Liver (tissue), 10 donors: ENCODE measurements at places on chromosomes 5 and 9. TPM values are rescaled to one million over a fixed set of nuclear protein-coding genes. Genes with fewer than 3 reads are reported as not detected.

PCDHB6 gene
- polyA plus RNA-seq, result 0.06 TPM

PRSS3 gene
- polyA plus RNA-seq, result 4.1 TPM

WDR31 gene
- 1.3 TPM for polyA plus RNA-seq

LCN1 gene
- not detected for polyA plus RNA-seq

TRAF1 gene
- 0.38 TPM for polyA plus RNA-seq

IRX2 gene
- not detected for polyA plus RNA-seq

HAVCR1 gene
- polyA plus RNA-seq, result not detected

ORM2 gene
- polyA plus RNA-seq, result 7,373 TPM

PCDHGB3 gene
- 0.07 TPM for polyA plus RNA-seq

PHPT1 gene
- polyA plus RNA-seq, result 44.2 TPM

C5orf58 gene
- polyA plus RNA-seq, result 0.64 TPM

COL27A1 gene
- polyA plus RNA-seq, result 10.7 TPM

INSL6 gene
- polyA plus RNA-seq, result 0.33 TPM

INSL4 gene
- polyA plus RNA-seq, result not detected

MELK gene
- polyA plus RNA-seq, result 0.25 TPM

BTNL8 gene
- polyA plus RNA-seq, result 0.63 TPM

UBAP1 gene
- 24.0 TPM for polyA plus RNA-seq

IFNA13 gene
- polyA plus RNA-seq, result not detected

TAF11L5 gene
- not detected for polyA plus RNA-seq

CCNI2 gene
- polyA plus RNA-seq, result 0.57 TPM

MARCOL gene
- not detected for polyA plus RNA-seq

NOXA1 gene
- polyA plus RNA-seq, result 2.4 TPM

ZNF79 gene
- polyA plus RNA-seq, result 2.2 TPM

JMY gene
- 2.4 TPM for polyA plus RNA-seq

PHF24 gene
- polyA plus RNA-seq, result 0.03 TPM
